ENCODE measurements at places on chromosomes 16 and 17.

- no peak for DNase-seq
Observed at GRCh38 chr17:68239632-68240366, 8.0 kb upstream of the AMZ2 start.

GRCh38 chr17:70329721-70330120, 160.4 kb downstream of the KCNJ2 start:
- DNase-seq = no peak

- DNase-seq = no peak
Observed at GRCh38 chr16:8634991-8635736, 13.7 kb downstream of the METTL22 start.

GRCh38 chr16:11236461-11237254, 19.3 kb downstream of the SOCS1 start:
- no peak for DNase-seq

DNA sequence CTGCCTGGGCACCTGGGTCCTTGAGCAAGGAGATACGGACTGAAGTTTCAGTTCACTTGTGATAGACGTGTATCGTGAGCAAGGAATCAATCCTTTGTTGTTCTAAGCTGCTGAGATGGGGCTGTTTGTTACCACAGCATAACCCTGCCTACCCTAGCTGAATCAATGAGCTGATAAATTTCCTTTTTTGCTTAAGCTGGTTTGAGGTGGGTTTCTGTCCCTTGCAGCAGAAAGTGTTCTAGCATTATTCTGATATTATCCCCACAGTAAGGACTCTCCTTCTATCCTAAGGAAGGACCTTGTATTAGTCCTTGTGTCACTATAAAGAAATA, 51.5 kb downstream of the IL21R start:
- DNase-seq = no peak

GRCh38 chr17:74011966-74012365, 191.5 kb upstream of the RPL38 start:
- no peak for DNase-seq

DNA sequence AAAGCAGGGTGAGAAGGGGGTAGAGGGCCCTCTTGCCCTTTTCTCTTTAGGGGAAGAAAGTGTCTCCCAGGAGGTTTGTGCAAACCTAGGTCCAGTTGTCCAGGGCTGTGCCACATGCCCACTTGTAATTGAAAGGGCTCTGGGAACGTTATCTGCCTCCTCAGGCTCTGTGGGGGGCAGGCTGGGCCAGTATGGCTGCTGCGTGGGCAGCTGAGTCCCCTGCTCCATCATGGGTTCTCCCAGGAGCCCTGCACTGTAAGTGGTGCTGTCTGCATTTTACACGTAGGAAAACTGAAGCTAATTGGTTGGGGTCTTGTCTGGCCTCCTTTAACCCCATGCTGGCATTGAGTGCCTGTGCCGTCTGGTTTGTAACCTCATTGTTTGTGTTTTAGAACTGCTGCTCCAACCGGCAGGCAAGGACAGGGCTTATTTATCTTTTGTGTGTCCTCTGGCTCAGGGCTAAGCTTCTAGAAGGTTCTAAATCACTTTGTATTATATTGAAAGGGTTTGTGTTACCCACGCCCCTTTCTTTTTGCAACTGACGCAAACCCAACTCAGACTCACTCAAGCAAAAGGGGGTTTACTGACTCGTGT, 117.7 kb upstream of the CIBAR2 start:
- no peak for DNase-seq

DNA sequence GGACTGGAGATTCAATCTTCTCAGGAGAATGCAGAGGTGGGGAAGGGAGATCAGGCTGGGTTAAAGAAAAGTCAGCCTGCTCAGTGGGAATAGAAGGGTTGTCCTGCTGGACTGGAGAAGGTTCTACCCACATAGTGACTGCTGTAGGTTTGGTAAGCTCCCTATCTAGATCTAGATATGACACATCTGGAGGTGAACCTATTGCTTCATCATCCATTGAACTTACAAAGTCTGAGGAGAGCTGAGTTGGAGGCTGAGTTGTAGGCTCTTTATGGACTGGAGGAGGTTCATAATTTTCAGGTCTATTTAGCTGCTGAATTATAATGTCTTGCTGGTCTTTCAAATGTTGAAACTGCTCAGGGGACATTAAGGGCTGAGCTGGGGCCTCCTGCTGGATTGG, 46.0 kb upstream of the NF1 start:
- no peak for DNase-seq

DNA sequence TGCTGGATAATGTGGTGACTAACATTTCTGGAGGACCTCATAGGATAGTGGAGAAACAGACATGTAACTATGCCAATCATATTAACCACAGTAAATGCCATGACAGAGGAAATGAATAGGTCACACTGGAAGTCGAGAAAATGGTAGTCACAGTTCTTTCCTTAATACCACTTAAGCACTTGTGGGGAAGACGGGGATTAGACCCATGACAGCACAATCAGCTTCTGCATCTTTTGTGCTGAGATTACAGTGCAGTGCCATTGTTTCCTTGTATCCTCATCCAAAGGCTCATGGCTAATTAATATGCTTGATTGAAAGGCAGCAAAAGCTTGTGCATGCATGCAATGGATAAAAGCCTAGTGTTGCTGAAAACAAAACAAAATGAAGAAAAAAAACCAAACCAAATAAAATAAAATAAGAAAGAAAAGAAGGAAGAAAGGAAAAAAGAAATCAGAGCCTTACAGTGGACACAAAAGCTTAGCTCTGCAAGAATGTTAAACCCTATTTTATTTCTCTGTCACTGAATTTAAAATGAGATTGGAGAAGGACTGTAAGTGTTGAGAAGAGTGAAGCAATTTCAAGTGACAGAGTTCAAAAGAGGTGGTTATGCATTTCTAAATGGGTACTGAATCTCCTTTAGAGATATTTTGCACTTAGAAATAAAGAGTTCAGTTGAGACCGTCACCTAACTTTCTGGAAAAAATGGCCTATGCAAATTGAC, 1011.9 kb downstream of the CDH8 start:
- no peak for DNase-seq

DNA sequence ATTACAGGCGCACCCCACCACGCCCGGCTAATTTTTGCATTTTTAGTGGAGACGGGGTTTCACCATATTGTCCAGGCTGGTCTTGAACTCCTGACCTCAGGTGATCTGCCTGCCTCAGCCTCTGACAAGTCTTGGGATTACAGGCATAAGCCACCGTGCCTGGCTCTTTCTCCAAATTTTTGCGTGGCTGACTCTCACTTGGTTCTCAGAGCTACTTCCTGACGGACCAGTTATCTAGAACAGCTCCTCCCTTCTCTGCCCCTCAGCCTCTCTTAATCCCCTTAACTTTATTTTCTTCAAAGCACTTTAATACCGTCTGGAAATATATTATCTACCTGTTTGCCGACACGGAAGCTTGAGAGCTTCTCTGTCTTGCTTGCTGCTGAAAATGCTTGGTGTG, 4.2 kb downstream of the YPEL2 start:
- DNase-seq = no peak

DNA sequence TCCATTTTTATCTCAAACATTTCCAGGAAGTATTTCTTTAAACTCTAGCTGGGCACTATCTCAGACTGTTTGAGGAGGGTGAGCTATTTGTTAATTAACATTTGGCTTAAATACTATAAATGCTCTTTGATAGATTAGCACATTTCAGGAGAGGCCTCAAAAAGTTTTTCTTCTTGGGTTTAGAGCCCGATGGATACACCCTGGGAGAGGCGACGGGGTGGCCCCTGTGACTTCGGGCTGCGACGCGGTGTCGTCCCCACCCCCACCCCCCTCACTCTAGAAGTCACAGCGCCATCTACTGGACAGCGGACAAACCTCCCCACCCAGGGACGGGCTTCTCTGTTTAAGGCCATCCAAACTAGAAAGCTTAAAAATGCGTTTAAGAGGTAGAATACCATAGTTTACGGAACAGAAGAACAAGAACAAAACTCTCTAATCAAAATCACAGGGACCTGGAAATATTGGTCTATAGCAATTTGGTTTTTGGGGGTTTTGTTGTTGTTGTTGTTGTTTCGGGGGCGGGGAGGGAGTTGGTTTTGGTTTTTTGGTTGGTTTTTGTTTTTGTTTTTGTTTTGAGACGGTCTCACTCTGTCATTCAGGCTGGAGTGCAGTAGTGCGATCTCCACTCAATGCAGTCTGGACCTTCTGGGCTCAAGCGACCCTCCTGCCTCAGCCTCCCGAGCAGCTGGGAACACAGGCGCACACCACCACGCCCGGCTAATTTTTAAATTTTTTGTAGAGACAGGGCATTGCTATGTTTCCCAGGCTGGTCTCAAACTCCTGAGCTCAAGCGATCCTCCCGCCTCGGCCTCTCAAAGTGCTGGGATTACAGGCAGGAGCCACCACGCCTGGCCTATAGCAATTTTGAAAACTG, 254.4 kb downstream of the C16orf95 start:
- DNase-seq = peak; percentile 27

GRCh38 chr16:84518804-84519341, 14.4 kb upstream of the MEAK7 start:
- no peak for DNase-seq

- DNase-seq = no peak
Observed at GRCh38 chr17:63626551-63627180, 4.4 kb downstream of the MAP3K3 start.

DNA sequence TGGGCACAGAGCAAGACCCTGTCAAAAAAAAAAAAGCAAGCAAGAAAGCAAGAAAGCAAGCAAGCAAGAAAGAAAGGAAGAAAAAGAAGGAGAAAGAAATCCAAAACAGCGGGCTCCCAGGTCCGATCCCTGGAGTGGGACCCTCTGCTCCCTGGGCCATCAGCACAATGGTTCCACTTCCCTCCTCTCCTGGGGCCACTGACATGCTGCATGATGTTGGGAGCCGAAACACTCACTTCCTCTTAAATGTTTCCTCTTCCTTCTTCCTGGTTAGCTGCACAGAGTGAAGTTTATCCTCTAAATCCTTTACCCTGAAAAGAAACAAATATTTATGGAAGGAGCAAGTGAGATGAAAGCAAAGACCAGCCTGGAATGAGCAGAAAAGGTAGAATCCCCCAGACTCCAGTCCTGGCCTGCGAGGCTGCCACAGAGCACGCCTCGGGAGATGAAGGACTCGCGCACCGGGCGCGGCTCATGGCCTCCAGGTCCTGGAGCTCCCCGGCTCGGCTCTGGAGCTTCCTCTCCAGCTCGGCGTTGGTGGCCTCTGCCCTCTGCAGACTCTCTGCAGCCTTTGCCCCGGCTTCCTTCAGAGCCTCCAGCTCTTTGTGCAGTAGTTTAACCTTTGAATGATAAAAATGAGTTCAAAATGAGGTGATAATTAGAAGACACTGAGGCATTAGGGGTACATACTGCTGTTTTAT, 19.0 kb downstream of the CCDC57 start:
- DNase-seq = no peak

DNA sequence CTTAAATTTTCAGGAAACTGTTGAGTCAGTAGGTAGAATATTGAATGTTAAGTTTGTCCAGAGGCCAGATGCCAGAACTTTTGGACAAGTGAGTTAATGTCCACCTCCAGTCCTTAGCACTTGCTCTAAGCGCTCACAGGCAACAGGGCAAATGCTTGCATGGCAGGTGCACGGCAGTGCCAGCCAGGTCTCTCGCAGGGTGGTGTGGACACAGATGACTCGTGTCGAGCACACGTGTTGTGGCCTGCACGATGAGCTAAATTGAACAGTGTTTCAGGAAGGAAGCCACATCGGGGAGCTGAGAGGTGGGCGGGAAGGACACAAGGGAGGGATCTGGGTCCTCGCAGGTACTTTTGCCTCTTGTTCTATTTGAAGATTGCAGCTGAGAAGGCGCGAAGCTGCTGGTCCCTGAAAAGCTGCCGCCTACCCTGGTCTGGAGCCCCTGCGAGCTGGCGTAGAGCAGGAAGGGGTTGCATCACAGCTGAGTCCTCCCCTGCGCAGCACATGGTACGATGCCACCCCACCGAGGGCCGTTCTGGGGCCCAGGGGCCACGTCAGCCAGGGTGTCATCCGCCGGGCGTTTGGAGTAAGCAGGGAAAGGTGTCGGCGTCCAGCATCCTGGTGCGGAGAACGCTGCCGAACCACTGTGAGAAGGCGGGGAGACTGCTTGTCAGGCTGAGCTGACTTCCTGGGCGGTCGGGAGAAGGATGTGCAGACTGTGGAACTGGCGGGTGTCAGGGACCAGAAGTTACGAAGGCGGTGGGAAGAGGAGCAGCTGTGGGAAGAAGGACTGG, 6.3 kb downstream of the RAB40C start:
- DNase-seq = no peak

DNA sequence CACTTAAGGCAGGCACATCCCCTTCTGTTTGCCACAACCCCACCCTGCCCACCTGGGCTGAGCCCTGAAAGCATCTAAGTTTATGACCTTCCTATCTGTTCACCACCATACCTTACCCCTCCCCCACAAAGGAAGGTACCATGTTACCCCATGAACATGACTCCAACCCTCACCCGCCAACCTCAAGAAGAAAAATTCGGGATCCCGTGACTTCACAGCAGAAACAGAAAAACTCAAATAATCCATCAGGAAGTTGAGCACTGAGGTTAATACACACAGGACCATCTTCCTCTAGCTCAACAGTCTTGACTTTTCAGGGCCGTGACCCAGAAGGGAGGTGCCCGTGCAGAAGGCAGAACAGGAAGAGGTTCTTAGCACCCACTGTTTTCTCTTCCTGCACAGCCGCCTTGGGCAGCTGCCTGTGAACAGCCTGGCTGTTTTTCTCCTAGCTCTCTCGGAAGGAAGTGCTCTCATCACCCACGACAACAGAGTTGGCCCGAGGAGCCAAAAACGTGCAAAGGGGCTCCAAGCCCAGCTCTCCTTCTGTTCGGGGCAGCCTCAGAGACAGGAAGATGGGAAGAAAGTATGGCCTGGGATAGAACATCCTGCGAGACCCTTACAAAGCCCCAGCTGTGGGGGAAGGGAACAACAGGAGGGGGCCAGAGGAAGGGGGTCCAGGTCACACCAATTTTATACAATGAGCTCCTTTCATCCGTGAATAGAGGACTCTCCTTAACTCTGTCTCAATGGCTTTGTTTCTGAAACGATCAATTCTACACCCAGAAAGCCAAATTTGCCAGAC, 101.1 kb downstream of the XYLT1 start:
- DNase-seq = no peak

GRCh38 chr16:52549011-52549692, 2.2 kb upstream of the TOX3 start:
- no peak for DNase-seq

GRCh38 chr16:87344931-87345631, 27.9 kb upstream of the C16orf95 start:
- no peak for DNase-seq

- peak; percentile 95 for DNase-seq
Observed at GRCh38 chr16:29805232-29806098, 864 bp upstream of the MAZ start.

- no peak for DNase-seq
Observed at GRCh38 chr17:27413315-27413714, 42.9 kb upstream of the KSR1 start.

DNA sequence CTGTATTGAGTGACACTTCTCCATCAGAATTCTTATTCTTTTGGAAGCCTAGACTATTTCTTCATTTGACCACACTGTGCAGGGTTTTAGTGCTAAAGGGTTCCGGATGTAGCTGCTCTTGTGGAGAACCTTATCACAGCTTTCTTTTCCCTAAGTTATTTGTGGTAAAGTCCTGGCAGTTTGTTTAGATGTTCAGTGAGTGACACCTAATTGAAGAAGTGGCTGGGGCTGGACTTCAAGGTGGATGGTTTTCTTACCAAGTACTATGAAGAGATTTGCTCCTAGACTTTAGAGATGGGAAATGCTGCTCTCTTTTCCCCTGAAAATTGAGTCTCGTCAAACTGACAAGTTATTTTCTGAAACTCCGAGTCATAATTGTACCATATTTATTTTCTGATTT, 144.0 kb upstream of the TBX2 start:
- no peak for DNase-seq

- DNase-seq = no peak
Observed at GRCh38 chr16:35140293-35140986, 1681.0 kb downstream of the TP53TG3F start.
